ENCODE measurements at places on chromosomes 7 and 10. TPM values are rescaled to one million over a fixed set of nuclear protein-coding genes. Genes with fewer than 3 reads are reported as not detected.

DNA sequence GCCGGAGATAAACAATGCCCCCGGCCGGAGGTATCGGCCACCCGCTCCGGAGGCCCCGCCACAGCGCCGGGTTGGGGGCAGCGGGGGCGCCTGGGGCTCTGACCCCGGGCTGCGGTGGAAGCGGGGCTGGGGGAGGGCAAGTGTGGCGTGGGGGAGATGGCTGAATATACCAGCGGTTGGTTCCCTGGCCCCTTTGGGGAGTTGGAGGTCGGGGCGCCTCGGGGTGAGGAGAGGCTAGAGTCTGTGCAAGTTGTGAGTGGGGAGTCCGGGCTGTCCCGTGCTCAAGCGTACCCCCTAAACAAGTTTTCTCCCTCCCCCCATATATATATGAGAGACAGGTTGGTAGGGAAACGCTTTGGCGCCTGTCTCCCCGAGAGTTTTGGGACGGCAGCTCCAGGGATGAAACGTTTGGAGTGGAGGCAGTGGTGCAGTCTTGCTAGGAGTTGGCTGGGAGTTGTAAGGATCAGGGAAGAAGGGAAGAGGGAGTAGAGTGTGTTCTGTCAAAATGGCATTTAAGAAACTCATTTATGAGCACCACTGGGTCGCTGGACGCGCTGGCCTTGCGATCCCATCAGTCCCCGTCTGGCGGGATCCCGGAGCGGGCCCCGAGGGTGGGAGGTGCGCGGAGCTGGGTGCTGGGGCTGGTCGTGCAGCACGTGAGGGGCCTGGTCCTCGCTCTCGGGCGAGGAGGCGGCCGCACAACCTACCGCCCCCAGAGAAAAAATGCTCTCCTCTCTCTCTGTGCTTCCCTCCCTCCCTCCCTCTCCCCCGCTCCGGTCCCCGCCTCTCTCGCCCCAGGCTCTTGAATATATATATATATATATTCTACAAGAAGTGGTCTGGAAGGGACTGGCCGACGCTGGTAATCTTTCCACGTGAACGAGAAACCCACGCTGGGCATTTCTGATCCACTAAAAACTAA, 1.1 kb downstream of the TET1 start:
- no peak for DNase-seq
- peaks cover 7% of the 10 kb centered on the region for H3K36me3 ChIP-seq
- peaks cover 11% of the 10 kb centered on the region for H3K27me3 ChIP-seq
- H3K4me3 ChIP-seq, result no peak overlapping the region
- H3K27ac ChIP-seq, result no peak overlapping the region

The LIPJ gene
- total RNA-seq, result not detected

The IGFBP3 gene
- total RNA-seq, result 164 TPM

The NOS3 gene
- total RNA-seq, result 0.20 TPM

DNA sequence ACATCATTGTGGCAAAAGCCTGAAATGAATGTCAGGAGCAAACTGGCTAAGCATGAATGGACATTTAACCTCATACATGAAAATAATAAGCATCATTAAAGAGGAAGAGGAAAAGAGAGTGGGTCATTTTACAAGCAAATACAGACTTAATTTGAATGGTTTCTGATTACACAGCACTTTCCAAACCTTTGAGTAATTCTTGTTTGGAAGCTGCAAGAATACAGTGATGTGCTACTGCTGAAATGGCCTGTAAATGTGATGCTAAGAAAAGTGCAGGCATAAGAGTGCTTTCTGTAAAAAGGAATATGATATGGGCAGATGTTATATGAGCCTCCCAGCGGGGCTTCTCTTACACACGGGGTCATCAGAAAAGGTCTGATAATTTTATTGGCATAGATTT, 30.2 kb downstream of the TAS2R16 start:
- peaks cover 4% of the 10 kb centered on the region for H3K27me3 ChIP-seq
- H3K36me3 ChIP-seq, result no peaks in the 10 kb centered on the region
- no peak overlapping the region for H3K4me3 ChIP-seq
- H3K27ac ChIP-seq, result no peak overlapping the region

DNA sequence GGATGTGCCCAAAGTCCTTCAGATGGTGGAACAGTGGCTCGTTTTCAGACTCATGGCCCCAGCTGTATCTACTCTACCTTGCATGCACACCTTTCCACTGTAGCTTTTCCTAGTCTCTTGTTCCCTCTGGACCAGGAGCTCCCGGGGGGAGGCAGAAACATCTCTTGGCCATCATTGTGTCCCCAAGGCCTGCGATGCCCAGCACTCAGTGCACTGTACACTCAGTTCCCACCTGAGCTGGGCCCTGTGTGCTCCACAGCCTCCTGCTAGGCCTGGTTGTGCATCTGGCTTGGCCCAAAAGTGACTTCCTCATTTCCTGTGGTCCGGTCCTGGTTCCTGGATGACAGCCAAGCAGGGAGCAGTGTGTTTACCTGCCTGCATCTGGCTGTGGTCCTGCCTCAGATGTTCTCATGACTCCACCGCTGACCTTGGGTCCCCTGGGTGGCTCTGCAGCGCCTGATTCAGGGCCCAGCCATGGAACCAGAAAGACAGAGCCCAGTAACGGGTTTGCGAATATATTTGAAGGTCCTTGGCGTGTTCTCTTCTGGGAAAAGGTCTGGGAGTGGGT, 9.9 kb upstream of the DOCK1 start:
- no peak overlapping the region for H3K4me3 ChIP-seq
- no peak for DNase-seq
- no peak overlapping the region for H3K27ac ChIP-seq
- no peaks in the 10 kb centered on the region for H3K27me3 ChIP-seq
- H3K4me1 ChIP-seq, result no peaks in the 10 kb centered on the region
- no peaks in the 10 kb centered on the region for H3K36me3 ChIP-seq

The THSD7A gene
- not detected for total RNA-seq

The INHBA gene
- 14.3 TPM for total RNA-seq

GRCh38 chr7:19101472-19101871, 16.0 kb downstream of the TWIST1 start:
- no peaks in the 10 kb centered on the region for H3K27me3 ChIP-seq
- H3K4me1 ChIP-seq, result no peaks in the 10 kb centered on the region
- peaks cover 6% of the 10 kb centered on the region for H3K36me3 ChIP-seq

The ARMC3 gene
- not detected for total RNA-seq

- DNase-seq, result peak; percentile 36
- peaks cover 7% of the 10 kb centered on the region for H3K4me1 ChIP-seq
- peaks cover 24% of the 10 kb centered on the region for H3K36me3 ChIP-seq
- peak overlapping the region; percentile 86 for H3K4me3 ChIP-seq
Observed at GRCh38 chr10:27241010-27241651, 534 bp upstream of the ACBD5 start.

The LIPN gene
- total RNA-seq, result not detected
